Ovary (tissue), 10 donors: ENCODE measurements at places on chromosomes 1 and 21.

DNA sequence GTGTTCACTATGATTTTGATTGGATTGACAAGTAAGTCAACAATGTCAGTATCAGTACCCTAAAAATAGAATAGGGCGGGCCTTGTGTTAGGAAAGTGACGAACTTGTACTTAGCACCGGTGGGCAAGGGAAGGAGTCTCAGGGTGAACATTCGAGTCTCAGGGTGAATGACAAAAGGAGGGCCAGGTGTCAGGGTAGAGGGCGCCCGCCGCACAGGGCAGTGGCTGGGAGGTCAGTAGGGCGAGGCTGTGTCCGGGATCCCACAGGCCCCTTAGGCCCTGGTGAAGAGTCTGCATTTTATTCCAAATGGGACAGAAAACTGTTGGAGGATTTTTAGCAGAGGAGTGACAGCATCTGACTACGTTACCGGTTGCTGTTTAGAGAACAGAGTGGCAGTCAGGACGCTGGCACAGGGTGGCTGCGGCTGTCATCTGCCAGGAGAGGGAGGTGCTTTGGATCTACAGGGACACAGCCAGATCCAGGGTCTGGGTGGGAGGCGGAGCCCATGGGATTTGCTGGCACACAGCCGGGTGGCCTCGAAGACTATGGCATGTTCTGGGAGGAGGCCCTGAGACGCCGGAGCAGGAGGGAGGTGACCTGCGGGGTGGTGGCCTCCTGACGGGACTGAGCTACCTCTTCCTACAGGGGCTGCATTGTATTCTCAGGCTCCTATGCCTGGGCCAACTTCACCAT is 11.0 kb downstream of the AGTRAP start:
- no peak for DNase-seq

DNA sequence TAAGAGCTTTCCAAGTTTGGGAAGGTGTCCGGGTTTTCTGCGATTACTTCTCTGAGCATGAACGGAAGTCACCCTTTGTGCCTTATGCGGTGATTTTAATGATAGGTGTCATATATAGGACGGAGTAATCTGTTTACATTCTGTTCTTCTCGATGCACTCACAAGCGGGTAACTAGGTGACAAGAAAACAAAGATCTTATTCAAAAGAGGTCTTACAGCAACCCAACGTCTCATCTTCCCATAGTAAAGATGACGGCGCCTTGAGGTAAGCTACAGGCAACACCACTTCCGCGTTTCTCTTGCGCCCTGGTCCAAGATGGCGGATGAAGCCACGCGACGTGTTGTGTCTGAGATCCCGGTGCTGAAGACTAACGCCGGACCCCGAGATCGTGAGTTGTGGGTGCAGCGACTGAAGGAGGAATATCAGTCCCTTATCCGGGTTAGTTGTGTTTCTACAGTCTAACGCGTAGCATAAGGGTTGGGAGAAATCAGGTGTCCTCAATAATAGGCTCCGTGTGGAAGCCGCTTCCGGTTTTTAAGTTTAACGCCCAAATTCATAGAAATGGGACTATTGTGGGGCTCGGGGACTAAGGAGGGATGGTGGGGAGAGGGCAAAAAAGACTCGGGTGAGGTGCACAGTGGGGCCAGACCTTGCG is at the start of gene UFC1:
UFC1 (plus strand) TSS at position 297 of the 656 bp plus-strand sequence; CDS start at position 317, 20 bp downstream.
- DNase-seq, result peak; percentile 77

- peak; percentile 13 for DNase-seq
Observed at GRCh38 chr1:228368801-228369607, 37.6 kb downstream of the TRIM11 start.

DNA sequence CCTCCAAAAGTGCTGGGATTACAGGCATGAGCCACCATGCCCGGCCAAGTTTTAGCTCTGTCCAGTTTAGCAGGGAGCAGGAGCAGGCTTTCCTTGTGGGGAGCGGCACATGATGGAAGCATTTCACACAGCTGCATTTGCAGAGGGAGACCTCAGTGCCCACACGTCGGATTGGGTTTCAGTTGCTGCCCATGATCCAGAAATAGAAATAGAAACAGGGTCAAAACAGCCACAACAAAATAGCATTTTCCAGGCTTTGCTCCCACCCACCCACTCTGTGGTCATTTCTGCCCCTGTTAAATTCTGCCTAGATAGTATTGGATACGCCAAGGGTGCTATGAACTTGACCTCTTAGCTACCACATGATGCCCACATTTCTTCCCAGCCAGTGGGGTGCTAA is 128.4 kb downstream of the CNIH3 start:
- no peak for DNase-seq

- DNase-seq, result no peak
Observed at GRCh38 chr21:29647353-29647781, 292.4 kb downstream of the GRIK1 start.

- no peak for DNase-seq
Observed at GRCh38 chr1:233689017-233689747, 75.3 kb downstream of the KCNK1 start.

- no peak for DNase-seq
Observed at GRCh38 chr21:31182231-31183140, 144.2 kb upstream of the KRTAP19-8 start.

DNA sequence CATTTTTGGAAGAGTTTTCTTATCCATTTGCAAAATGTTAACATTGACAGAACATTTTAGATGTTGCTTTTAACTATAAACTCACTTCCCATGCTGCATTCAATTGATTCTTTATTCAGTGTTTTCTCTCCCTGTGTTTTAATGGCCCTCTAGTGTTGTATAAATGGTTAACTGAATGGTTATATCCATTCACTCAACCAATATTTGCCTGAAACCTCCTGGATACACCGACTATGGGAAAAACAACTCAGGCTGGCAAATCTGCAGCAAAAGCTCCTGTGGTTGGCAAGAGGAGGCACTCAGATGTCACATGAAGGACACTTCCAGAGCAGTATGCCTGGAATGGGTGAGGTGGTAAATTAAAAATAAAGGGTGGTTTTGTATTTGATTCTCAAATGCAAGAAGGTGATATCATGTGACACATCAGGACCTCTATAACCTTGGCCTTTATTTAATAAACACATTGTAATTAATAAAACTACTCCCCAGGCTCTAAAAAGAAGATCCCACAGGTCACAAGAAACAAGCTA is 107.6 kb downstream of the BCAR3 start:
- DNase-seq, result no peak

GRCh38 chr1:33081554-33082305 is 777 bp downstream of the AZIN2 start:
- DNase-seq, result no peak

GRCh38 chr1:117339866-117340700 is 27.2 kb upstream of the MAN1A2 start:
- no peak for DNase-seq

GRCh38 chr1:24588573-24588972 is 32.7 kb downstream of the NCMAP start:
- DNase-seq, result no peak

DNA sequence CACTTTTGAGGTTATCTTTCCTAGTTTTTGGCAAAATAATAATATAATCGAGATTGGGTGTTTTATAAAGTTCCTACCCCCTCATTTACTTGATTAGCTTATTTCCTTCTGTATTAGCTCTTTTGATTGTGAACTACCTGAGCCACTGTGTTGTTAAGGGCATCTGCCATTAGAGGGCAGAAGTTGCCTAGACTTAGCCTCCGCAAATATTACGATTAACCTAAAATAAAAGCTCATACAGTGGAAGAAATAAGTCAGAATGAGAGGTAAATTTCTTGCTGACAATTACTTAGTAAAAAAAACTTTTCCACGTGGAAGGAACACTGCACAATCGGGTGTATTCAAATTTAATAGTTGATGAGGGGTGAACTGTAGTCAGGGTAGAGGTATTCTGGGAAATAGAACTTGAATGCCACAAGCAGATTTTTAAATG is 2.3 kb downstream of the H3-3A start:
- no peak for DNase-seq

GRCh38 chr21:34590520-34590919 is 24.4 kb downstream of the RCAN1 start:
- no peak for DNase-seq

GRCh38 chr1:221994274-221994698 is 252.4 kb upstream of the DUSP10 start:
- no peak for DNase-seq

DNA sequence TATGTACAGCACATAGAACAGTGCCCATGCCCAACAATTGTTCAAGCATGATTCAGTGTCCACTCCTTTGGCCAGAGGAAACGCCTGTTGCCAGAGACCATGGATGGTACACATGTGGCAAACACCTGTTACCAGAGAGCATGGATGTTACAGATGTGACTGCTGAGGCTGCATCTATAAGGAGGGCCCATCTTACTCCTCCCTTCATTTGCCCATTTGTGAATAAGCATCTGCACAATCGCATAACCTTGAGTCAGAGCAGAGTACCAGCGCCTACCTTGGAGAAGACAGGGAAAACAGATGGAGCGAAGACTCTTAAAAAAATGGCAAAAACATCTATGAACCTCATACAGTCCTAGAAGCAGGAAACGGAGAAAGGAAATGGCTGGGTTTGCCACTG is 36.6 kb upstream of the CACHD1 start:
- DNase-seq, result no peak

GRCh38 chr1:29709704-29710280 is 473.5 kb downstream of the PTPRU start:
- DNase-seq, result no peak

DNA sequence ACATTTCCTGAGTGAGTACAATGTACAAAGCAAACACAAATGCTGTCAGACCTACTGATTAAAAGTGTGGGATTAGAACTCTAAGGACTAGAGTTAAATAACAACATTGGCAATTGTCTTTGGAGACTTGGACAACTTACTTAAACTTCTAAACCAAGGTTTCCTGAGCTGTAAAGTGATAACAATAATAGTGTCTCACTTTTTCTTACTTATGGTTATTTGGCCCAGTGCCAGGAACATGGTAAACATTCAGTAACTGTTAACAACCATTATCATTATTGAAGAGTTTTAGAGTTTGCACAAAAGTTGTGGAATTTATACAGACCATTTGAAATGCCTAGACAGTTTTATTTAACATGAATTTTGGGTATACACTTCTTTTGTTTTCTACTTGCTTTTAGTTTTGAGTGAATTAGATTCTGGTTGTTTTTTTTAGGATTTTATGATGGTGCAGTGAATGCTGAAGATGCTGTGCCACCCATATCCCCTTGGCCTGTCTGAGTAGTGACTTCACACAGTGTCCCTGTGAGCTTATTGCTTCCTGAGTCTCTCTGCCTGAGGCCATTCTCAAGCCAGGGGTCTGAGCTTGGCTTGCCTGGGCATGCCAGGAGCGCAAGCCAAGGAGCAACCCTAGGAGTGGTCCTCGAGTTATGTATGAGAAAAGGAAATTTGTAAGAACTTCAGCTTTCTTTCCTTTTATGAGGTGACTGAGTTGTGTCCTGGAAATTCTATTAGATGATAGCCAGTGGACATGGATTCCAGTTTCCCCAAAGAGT is 932.8 kb downstream of the TTLL7 start:
- no peak for DNase-seq
